Hypothalamus (tissue), 51 donors: ENCODE measurements at places on chromosomes 12 and 14.

- DNase-seq = no peak
Observed at GRCh38 chr14:43157661-43158060, 1349.4 kb downstream of the FSCB start.

- DNase-seq = no peak
Observed at GRCh38 chr14:23185063-23185462, 1.6 kb upstream of the SLC7A8 start.

DNA sequence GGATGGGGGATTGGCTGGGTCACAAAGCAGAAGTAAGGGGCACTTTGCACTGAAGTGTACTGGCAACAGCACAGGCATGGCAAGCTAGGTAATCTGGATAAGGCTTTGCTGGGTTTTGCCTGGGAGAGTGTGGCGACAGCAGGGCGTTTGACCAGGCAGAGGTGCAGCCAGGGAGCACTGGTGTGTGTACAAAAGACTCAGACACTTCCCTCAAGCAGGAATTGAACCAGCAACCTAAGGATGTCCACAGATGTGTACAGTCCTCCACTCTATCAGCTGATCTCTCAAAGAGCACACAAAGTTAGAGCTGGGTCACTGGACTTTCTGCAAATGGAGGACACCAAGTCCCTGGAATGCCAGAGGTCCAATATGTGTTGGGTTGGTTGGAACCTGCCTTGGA, 15.4 kb upstream of the RNASE4 start:
- no peak for DNase-seq

DNA sequence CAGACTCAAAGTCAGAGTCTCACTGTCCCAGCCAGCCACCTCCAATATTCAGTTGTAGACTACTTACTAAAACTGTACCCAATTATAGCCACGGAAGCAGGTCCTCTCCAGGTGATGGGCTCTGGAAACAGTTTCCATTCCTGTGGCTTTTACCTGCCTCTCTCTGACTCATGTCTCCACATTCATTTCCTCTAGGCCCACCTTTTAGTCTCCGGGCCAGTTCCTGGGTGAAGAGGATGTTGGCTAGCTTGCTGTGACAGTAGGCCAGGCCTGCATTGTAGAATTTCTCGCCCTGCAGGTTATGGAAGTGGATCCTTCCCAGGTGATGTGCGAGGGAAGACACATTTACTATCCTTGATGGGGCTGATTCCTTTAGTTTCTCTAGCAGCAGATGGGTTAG, 5.6 kb downstream of the RDH11 start:
- DNase-seq = no peak

DNA sequence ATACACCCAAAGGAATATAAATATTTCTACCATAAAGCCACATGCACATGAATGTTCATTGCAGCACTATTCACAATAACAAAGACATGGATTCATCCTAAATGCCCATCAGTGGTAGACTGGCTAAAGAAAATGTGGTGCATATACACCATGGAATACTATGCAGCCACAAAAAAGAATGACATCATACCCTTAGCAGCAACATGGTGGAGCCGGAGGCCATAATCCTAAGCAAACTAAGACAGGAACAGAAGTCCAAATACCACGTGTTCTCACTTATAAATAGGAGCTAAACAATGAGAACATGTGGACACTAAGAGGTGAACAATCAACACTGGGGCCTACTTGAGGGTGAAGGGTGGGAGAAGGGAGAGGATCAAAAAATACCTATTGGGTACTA, 198.5 kb downstream of the BMP4 start:
- no peak for DNase-seq

- no peak for DNase-seq
Observed at GRCh38 chr14:61518403-61518802, 176.9 kb upstream of the HIF1A start.

- no peak for DNase-seq
Observed at GRCh38 chr14:89775151-89775550, 179.4 kb downstream of the EFCAB11 start.

GRCh38 chr12:69570000-69570516, 15.2 kb upstream of the CCT2 start:
- DNase-seq = no peak

DNA sequence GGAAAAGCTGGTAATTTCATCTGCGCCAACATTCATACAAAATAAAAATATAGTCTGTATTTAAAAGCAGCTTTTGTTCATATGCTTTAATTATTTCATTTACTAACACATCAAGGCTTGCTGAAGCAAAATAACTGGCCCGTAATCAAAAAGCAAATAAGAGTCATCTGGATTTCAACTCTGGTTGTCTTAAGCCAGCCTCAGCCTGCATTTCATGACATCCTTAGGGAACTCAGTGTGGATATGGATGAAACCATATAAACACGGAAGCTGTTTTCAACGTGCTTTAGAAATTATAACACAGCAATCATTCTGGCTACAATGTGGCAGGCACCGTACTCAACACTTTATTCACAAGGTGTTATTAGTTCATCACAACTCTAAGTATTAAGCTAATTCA, 852 bp downstream of the COX16 start:
- DNase-seq = no peak

DNA sequence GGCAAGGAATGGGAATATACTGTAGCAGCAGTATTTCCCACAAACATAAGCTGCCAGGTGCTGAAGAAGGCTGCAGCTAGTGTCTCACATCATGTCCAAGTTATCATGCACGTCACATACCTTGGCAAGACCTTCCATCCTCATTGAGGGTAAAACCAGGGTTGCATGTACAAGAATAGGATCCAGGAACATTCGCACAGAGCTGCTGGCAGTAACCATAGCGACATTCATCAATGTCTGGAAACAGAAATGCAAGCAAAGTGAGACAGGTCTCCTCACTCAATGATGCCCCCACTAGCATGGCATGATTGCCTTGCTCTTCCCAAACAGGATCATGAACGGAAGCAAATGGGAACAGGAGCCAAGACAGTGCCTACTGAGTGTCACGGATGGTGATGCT, 23.8 kb upstream of the TC2N start:
- no peak for DNase-seq

GRCh38 chr14:38207736-38208617, at the start of gene SSTR1:
TSS of gene SSTR1 (plus strand) at chr14:38207904. CDS start at chr14:38209390, 1,486 bp downstream.
- no peak for DNase-seq

DNA sequence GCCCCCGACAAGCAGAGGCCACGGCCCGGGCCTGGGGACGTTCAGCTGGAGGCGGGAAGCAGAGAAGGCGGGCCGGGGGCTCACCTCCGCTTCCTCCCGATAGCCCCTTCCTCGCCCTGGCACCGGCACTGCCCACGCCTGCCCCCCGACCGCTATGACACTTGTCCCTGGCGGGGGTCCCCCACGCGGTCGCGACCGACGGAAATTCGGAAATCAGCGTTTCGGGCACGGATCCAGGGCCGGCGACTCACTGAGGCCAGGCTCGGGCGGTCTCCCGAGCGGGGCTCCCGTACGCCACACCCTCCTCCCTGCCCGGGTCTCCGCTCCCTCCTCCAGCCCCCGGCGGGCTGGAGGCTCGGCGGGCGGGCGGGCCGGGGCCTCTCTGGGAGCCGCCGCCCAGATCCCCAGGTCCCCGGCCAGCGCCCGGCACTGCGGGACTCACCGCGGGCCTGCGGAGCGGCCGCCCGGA, 581 bp downstream of the PITPNM2 start:
- DNase-seq = no peak

DNA sequence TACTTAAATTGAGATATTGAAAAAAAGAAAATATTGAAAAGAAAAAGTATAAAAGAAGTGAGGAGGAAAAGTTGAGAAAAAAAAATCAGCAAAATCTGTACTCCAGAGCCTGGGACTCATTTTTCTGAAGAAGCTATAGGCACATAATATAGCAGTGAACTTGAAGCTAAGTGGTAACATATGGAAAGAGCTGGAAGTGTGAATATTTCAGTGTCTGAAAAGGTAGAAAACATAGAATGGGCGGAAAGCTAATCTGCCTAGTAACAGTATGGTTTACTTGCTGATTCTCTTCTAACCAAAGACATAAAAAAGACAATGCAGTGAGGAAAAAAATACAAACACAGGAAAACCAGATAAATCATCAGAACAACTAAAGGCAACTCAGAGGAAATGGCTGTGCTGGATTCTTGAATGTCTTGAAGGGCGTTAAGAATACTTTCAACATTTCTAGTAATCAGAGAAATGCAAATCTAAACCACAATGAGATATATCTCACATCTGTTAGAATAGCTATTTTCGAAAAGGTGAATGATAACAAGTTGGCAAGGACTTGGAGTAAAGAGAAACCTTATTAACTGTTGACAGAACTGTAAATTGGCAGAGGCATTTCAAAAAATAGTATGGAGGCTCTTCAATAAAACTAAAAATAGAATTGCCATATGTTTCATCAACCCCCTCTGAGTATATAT, 784.6 kb downstream of the LRFN5 start:
- no peak for DNase-seq

DNA sequence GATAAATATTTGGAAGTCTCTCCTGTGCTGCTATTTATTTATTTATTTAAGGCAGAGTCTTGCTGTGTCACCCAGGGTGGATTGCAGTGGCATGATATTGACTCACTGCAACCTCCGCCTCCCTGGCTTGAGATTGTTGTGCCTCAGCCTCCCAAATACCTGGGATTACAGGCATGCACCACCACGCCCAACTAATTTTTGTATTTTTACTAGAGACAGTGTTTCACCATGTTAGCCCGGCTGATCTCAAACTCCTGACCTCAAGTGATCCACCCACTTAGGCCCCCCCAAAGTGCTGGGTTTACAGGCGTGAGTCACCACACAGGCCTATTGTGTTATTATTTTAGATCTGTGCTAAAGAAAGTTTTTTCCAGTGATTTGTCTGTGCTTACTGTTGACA, 225.2 kb downstream of the CCER1 start:
- DNase-seq = no peak

GRCh38 chr12:18965203-18965602, 164.3 kb upstream of the PLEKHA5 start:
- no peak for DNase-seq

DNA sequence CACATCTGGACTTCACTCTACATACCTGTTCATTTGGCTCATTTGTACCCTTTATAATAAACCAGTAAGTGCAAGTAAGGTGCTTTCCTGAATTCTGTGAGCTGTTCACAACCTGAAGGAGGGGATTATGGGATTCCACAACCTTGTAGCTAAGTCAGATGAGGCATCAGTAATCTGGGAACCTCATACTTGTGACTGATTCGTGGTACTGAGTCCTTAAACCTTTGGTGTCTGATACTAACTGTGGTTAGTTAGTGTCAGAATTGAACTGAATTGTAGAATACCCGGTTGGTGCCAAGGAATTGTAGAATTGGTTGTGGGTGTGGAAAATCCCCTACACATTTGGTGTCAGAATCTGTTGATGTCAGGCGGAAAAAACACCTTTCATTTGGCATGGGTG, 83.4 kb downstream of the TMX1 start:
- no peak for DNase-seq

DNA sequence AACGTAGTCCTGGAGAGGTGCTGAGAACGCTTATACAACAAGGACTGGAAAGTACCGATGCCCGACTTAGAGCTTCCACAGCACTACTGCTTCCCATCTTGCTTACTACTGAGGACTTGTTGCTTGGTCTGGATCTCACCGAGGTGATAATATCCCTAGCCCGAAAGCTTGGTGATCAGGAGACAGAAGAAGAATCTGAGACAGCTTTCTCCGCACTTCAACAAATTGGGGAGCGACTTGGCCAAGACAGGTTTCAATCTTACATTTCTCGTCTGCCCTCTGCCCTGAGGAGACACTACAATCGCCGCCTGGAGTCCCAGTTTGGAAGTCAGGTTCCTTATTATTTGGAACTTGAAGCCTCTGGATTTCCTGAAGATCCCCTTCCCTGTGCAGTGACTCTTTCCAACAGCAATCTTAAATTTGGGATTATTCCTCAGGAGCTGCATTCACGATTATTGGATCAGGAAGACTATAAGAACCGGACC, 1.1 kb downstream of the TOGARAM1 start:
- DNase-seq = no peak

DNA sequence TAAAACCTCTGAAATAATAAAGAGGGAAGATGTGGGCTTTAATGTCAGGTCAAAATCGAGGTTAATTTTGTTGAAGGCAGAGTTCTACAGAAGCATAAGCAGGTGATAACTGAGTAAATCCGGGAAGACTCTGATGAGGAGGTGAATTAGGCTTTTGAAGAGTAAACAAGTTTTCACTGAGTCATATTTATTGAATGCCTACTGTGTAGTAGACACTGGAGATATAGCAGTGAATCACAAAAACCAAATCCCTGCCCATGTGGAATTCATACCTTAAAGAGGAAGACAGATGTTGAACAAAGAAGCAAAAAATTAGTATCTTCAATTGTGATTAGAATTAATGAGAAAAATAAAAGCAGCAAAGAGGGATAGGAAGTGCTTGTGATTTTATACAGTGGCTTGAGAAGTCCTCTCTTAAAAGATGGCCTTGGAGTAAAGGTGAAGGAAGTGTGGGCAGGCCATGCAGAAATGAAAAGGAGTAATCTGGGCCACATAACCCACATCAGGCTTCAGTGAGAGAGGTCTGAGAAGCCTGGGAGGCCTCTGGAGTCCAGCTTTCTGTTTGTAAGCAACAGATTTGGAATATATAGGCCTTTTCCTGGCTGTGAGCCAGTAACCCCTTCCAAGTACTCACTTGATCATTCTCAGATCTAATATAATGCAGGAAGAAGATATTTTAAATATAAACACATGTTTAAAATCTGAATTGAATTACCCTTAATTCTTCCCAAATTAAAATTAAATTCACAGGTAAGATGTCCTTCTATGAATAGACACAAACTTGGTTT, 46.7 kb downstream of the BHLHE41 start:
- DNase-seq = no peak

DNA sequence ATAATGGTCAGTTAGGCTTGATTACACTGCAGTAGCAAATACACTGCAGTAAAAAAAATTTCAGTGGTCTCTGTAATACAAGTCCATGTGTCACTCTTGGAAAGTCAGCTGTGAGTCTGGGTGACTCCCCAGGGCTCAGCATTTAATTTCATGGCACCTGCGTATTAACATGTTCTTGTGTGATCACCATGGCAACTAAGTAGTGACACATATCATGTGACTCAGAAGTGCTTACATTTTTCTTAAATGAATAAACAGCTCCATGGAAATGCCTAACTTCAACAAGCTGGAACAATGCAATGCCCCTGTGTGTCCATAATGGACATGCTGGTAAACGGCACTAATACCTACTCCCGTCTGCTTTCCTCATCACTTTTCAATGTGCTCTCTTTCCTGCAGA, 88.5 kb upstream of the ANO4 start:
- DNase-seq = no peak

GRCh38 chr12:66697404-66697803, 18.5 kb upstream of the GRIP1 start:
- DNase-seq = no peak

GRCh38 chr14:90455100-90455571, 58.3 kb downstream of the CALM1 start:
- no peak for DNase-seq

GRCh38 chr12:51475543-51475942, 50.9 kb downstream of the SLC4A8 start:
- DNase-seq = no peak
